GM13976 (cell line): ENCODE measurements at places on chromosomes 2 and 18.

DNA sequence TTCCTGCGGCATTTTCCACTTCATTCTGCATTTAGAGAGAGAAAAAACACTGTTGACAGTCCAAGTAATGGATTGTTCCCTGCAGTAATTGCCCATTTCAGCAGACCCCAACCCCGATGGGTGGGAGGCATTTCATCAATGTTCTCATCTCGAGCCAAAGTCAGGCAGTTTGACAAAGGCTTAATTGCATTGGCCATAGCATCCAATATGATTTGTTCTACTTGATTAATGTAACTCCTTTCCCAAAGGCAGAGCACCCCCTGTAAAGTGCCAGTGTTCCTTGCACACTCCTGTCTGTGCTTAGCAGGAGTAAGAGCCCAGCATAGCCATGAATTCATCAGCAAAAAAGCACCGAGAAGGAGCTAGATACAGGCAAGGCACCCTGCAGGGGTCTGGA is 174.4 kb downstream of the SEPTIN10 start:
- no peak for DNase-seq

GRCh38 chr2:27752551-27753237 is 18.8 kb upstream of the MRPL33 start:
- no peak for DNase-seq

DNA sequence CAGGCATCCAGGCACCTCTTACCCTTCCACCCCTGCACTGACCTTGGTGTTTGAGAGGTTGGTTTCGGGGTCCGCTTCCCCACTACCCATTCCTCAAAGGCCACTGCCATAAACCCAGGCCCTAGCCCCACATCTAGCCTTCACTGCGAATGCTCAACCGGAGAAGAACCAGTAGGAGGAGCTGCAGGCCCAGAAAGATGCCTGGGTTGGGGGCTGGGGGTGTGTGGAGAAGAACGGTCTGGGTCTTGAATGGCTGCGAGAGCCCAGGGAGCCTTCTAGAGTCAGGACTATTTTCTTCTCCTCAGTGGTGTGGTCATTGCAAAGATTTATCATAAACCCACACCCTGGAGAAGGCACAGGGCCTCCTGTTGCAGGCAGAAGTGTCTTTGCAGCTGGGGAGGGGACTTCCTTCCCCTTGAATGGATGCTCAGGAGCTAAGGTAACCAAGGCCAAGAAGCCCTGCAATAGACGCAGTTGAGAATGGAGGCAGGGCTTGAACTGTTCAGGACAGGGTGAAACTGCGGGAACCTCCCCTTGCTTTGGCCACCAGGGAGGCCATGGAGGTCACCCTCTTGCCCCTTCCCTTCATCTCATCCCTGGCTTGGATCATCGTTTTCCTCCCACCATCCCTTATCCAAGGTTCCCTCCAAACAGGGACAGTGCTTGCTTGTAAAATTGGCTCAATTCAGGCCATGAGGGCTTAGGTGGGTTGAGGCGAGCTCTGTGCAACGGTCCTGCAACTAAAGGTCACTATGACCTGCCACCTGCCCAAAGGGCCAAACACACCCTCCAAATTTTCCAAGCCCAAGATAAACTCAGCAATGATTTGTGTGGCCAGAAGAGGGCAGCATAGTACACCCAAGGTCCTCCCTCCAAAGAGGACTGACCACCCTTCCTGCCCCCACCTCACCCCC is 20.9 kb downstream of the THNSL2 start:
- DNase-seq: peak; percentile 73

DNA sequence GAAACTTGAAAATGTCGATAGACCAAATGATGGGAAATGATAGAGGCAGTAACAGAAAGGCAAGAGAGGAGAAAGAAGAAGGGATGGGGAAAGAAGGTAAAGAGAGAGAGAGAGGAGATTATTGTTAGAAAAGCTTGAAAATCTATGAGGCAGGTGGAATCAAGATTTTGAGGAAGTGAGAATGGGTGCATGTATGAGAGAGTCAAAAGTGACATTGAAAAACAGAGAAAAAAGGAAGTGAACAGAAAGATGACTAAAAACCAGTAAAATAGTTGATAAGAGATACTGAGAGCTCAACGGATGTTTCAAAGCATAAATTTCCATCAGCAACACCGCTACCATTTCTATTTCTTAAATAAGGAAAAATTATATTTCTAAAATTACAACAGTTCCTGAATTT is 327.4 kb upstream of the CWC22 start:
- DNase-seq: peak; percentile 41

DNA sequence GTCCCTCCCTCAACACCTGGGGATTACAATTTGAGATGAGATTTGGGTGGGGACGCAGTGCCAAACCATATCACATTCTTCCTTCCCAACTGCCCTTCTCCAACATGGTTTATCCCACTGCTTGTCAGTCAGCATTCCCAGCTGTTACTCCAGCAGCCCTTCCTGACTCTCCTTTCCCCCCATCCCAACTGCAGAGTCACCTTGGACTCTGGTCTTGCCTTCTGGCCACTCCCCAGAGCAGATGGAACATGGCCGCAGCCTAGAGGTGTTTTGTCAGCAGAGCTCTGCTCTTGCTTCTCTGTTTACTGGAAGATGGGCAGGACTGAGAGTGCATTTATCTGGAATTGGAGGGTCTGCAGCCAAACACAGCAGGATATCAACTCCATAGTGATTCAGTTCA is 51.2 kb upstream of the MEX3C start:
- no peak for DNase-seq

GRCh38 chr18:8709248-8710059 is 4.1 kb downstream of the MTCL1 start:
- DNase-seq: no peak

DNA sequence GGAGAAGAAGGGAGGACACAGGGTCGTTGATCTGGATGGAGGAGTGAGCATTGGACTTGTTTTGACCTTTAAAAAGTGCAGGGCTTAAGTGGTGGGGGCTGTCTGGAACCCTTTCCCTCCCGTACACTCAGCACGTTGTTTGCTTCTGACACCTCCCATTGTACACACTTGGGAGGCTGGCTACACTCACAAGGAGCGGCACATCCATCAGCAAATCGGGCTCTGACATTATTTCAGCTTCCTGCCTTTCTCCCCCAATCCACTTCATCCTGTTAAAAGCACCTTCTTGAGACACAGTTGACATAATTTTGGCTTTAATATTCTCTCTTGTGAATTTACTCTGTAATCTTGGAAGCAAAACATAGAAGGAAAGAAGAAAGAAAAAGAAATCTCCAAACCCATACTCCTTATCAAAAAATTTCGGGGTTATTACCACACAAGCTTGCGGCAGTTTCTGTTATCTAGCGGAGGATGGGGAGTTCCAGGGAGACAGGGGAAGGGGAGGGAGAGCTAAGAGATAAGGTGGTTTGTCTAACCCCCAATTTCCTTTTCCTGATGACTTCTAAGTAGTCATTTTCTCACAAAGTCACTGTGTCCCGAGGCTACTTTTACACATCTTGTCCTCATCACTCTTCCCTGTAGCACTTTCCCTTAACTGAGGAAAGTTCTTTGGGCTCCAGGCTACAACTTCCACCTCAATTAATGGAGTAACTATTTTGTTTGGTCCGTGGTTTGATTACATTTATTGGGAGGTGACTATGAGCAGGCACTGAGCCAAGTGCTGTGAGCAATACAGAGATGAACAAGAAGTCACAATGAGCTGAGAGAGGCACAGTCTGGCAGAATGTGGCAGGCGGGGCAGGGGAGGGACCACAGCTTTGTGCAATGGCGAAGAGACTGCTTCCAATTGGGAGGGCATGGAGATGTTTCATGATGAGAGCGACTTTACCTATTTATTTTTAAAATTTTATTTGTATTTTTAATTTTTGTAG is 240.1 kb upstream of the MEX3C start:
- no peak for DNase-seq

DNA sequence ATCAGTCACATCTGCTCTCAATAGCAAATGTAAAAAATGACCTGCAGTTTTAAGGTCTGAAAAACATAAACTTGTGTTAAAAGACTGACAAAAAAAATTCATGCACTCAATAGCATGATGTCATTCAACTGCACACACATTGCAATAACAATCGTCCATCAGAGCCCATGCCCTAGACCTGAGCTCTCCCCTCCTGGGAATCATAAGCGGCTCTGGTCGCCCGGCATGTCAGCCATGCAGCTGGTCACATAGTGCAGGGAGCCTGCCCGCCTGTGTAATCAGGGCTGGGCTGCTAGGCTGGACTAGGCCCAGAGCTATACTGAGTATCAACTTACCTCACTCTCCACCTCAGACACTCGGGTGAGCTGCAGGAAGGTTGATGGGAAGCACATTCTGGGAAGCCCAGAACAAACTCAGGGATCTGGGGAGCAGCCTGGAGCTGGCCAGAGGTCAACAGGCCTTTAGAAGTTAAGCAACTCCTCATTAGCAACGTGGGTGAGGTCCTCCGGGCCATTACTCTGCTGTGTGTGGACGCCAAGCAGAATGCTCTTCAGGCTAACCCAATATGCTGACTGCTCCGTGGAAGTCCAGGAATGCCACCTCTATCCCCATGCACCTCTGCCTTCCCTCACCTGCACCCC is 165.5 kb downstream of the TTC32 start:
- no peak for DNase-seq
